Left ventricle myocardium inferior (tissue), 1 donor: ENCODE measurements at places on chromosomes 6 and 20.
A peak's percentile ranks its signal among the peaks of the same experiment; 100 is the strongest.

DNA sequence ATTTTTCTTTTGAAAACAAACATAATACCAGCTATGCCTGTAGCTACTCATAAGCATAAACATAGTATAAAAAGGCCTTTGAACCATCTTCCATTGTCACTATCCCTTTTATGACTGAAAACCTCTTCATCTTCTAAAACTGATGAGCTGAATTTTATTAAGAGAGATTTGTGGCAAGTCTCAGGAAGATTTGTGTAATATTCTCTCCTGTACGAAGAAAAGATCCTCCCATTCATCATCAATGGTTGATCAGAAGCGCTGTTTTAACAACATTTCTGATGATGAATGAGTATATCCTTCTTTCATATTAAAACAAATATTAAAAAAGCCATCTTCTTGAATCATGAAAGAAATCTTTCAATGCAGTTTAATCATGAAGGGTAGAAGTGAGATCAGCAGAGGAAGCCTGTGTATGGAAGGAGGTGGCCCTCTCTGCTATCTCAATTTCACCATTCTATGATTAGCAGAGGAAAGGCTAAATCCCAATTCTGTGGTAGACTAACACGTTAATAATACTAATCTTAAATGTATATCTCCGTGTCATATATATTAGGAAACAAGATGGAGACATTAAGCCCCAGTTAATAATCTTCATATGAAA, 430.2 kb downstream of the FRK start:
- H3K27ac ChIP-seq: no peak overlapping the region
- no peaks in the 10 kb centered on the region for H3K4me1 ChIP-seq
- H3K36me3 ChIP-seq: no peaks in the 10 kb centered on the region
- H3K4me3 ChIP-seq: no peak overlapping the region
- DNase-seq: no peak

DNA sequence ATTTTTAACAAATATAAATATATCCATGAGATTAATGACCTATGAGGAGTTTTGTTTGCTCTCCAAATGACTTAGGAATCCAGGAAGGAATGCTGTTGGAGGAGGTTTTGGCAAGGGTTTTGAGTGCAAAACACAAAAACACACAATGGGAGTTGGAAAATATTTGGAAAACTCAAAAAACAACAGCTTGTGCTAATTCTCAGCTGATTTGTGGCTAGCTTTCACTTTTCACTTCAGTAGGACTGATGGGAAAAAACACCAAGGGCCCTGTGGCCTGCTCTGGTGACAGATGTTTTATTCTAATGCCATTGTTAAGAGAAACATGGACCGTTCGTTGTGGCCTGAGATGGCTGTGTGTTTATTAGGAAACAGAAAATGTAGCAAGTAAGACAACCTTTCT, 113.9 kb downstream of the ALDH8A1 start:
- DNase-seq: no peak
- H3K27ac ChIP-seq: peak overlapping the region; percentile 48
- no peaks in the 10 kb centered on the region for H3K36me3 ChIP-seq
- H3K4me3 ChIP-seq: no peak overlapping the region
- peaks cover 7% of the 10 kb centered on the region for H3K4me1 ChIP-seq
- H3K27me3 ChIP-seq: no peaks in the 10 kb centered on the region

DNA sequence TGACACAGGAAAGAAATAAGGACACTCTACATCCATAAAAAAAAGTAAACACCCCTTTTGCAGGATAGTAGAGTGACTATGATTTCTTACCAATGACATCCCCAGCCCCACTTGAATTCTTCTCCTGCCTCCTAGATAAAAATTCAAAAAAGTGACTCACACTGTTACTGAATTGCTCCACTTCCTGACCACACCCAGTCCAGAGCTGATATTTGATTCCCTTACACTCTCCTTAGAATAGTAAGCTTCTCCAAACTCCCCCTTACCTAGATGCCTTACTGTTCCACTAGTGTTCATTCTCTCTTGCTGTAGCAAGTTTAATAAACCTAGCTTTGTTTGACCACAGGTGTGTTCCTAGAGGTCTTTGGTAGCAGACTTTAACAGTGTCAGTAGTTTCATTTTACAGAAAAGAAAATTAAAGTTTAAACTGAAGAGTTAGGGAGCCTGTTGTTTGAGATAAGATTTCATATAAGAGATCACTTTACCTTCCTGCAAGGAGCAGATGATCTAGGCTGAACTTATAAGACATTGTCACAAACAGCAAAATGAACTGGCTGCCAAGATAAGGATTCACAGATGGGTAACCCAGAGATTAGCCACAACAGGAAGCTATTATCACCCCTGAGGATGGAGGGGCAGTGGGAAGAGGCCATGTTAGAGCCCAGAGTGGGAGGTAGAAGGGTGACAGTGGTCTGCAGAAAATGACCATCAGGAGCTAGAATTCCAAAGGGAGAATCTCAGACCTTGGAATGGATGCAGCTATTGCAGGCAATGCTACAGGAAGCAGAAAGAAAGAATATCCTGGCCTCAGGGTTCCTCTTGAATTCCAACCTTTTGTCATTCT, 28.4 kb upstream of the BTN3A2 start:
- peaks cover 38% of the 10 kb centered on the region for H3K27me3 ChIP-seq
- no peak overlapping the region for H3K27ac ChIP-seq
- no peak overlapping the region for H3K4me3 ChIP-seq
- DNase-seq: no peak
- H3K36me3 ChIP-seq: no peaks in the 10 kb centered on the region

GRCh38 chr6:46013639-46014038, 2.0 kb downstream of the CLIC5 start:
- peaks cover 8% of the 10 kb centered on the region for H3K27me3 ChIP-seq
- H3K27ac ChIP-seq: peak overlapping the region; percentile 96
- H3K36me3 ChIP-seq: no peaks in the 10 kb centered on the region
- no peak for DNase-seq
- H3K4me3 ChIP-seq: peak overlapping the region; percentile 79
- H3K4me1 ChIP-seq: peaks cover 74% of the 10 kb centered on the region

DNA sequence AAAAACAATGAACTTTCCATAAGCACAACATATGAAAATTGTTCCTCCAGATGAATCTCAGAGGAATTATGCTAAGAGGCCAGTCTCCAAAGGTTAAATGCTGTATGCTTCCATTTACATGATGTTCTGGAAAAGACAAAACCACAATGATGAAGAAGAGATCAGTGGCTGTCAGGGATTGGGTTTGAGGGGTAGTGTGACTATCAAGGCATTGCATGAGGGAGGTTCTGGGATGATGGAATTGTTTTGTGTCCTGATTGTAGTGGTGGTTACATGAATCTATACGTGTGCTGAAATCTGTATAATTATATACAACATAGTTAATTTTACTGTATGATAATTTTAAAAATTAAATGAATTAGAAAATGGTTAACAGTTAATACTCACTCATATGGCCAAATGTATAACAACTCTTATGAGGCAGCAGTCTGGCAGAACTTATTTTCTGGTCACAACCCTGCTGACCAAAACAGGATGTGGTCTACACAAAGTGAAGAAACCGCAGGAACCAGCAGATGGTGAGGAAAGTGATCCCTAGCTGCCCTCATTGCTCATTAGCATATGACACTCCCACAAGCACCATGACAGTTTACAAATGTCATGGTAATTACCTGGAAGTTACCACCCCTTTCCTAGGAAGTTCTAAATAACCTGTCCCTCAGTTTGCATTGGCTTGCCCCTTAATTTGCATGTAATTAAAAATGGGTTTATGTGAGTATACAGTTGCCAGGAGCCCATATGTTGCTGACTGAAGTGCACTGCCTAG, 31.9 kb downstream of the NSFL1C start:
- peaks cover under 1% of the 10 kb centered on the region for H3K36me3 ChIP-seq
- DNase-seq: no peak
- no peaks in the 10 kb centered on the region for H3K4me1 ChIP-seq
- H3K27me3 ChIP-seq: no peaks in the 10 kb centered on the region
